ENCODE measurements at places on chromosomes 12 and 14.

DNA sequence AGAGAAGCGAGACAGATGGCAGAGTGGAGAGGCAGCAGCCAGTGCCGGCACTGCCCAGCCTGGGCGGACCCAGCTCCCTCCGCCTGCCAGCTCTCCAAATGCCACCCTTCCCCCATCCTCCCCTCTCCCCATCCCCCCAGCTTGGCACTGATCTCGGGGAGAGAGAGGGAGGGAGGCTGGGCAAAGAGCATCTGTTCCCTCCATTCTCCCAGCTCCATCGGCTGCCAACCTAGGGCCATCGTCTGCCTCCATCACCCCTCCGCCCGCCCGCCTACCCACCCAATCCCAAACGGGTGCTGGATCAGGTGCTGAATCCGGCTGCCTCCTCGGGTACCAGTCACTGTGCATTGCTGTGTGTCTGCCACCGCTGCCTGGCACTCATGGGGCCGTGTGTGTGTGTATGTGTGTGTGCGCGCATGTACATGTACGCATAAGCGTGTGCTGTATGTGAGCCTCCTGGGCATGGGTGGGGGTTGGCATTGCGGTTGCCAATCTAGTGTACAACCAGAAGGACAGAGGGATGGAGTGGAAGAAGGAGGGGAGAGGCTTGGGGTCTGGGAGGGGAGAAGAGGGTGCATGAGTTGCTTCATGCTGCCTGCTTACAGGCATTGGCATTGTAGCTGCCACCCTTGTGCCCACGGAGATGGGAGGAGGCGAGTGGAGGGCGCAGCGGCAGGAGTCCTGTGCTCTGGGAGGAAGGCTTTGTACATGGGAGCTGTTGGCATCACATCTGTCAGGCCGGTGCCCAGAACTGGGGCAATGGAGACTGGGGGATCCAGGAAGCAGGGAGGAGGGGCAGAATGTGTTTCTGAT is 38.4 kb downstream of the ZFHX2 start:
- no peak for DNase-seq

DNA sequence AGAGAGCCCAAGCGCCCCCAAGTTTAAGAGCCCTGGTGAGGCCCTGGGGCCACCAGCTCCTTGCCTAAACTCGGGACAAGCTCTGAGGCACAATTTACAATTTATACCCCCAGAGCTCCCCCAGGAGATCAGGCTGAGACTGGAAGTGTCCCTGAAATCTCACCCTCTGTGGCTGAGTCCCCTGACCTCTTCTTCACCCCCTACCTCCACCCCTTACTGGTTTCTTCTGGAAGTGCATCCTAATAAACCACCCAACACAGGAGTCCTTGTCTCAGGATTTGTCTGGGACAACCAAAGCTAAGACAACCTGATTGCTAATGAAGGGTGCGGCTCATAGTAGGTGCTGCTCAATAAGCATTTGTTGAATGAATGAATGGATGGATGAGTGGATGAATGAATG is 206.4 kb downstream of the BCL11B start:
- DNase-seq = no peak

GRCh38 chr14:74348735-74349463 is 628 bp downstream of the VRTN start:
- DNase-seq = no peak

- DNase-seq = no peak
Observed at GRCh38 chr14:104135904-104136471, 2.4 kb upstream of the KIF26A start.

- no peak for DNase-seq
Observed at GRCh38 chr12:54220567-54220966, 31.8 kb upstream of the SMUG1 start.

DNA sequence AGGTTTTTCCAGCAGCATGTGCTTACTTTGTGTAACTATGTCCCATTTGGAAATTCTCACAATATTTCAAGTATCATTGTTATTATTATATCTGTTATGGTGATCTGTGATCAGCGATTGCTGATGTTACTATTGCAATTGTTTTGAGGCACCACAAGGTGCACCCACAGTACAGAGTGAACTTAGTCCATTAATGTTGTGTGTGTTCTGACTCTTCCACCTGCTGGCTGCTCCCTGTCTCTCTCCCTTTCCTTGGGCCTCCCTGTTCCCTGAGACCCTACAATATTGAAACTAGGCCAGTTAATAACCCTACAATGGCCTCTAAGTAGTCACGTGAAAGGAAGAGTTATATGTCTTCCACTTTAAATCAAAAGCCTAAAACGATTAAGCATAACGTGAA is 153.9 kb downstream of the PIK3C2G start:
- no peak for DNase-seq

- no peak for DNase-seq
Observed at GRCh38 chr14:65915125-65915524, 502.6 kb downstream of the FUT8 start.

All from activated CD4-positive, alpha-beta T cell treated with anti-CD3 and anti-CD28 coated beads for 4 hours (primary cell).